ENCODE measurements at places on chromosomes 16 and 17.

GRCh38 chr16:49556606-49557446, 183.2 kb downstream of the C16orf78 start:
- no peak for DNase-seq

- no peak for DNase-seq
Measured at GRCh38 chr16:87472935-87473334, 19.9 kb downstream of the ZCCHC14 start.

GRCh38 chr17:27564463-27564862, 66.5 kb upstream of the LGALS9 start:
- DNase-seq, result no peak

GRCh38 chr17:79720705-79721292, 9.9 kb upstream of the ENPP7 start:
- no peak for DNase-seq

GRCh38 chr16:1069154-1069553, 3.4 kb upstream of the SSTR5 start:
- DNase-seq, result no peak

GRCh38 chr17:75889454-75889853, 7.3 kb downstream of the TRIM65 start:
- DNase-seq, result no peak

- no peak for DNase-seq
Measured at GRCh38 chr17:17725752-17726457, 44.6 kb downstream of the RAI1 start.

- no peak for DNase-seq
Measured at GRCh38 chr17:78365561-78366108, 5.8 kb upstream of the SOCS3 start.

GRCh38 chr17:6797718-6798351, 21.8 kb downstream of the FBXO39 start:
- no peak for DNase-seq

- DNase-seq, result no peak
Measured at GRCh38 chr17:61619493-61619892, 28.5 kb upstream of the NACA2 start.

DNA sequence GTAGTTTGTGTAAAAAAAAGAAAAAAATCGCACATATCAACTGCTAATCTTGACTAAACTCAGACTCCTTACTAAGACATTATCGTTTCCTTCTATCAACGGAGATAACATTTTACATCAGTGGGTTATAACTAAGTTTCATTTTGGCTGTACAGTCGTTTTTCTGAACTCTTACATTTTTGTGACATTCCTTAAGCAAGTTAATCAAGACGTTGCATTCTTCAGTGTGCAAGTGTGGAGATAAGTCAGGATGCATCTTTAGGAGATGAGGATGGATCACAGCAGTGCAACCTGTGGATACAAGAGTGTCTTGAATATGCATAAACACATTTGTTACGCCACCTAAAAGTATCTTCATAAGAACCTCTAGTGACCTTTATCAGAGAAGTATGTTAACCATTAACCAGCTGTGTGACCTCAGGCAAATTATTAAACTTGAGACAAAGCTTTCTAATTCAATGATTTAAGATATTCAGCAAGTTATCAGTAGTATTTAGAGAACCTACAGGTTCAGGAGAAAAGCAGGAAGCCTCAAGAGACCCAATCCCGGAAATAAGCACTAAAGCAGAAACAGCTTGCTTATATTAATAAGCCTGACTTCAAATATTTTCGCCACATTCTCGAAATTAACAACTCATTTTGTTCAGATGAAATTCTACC, 9.4 kb downstream of the CMC2 start:
- DNase-seq, result no peak

DNA sequence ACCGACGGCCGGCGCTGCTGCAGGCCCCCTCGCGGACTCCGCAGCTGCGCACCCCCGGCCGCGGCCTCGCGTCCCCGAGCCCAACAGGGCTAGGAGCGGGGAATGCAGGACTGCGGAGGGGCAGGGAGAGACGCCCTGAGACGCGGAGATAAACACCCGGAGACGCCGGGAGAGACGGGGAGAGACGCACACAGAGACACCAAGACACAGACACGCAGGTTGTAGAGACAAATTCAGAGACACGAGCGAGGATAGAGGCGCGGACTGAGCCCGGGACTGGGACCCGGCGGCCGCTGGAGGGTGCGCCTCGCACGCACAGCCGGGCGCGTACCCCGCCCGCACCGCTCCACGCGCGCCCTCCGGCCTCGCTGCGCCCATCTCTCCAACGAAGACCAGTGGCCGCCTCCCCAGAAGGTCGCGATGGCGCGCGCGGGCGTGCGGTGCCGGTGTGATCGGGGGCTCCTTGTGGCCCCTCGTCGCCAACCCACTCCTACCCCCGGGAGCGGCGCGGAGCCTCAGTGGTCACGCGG, 902 bp downstream of the STAC2 start:
- DNase-seq, result no peak

DNA sequence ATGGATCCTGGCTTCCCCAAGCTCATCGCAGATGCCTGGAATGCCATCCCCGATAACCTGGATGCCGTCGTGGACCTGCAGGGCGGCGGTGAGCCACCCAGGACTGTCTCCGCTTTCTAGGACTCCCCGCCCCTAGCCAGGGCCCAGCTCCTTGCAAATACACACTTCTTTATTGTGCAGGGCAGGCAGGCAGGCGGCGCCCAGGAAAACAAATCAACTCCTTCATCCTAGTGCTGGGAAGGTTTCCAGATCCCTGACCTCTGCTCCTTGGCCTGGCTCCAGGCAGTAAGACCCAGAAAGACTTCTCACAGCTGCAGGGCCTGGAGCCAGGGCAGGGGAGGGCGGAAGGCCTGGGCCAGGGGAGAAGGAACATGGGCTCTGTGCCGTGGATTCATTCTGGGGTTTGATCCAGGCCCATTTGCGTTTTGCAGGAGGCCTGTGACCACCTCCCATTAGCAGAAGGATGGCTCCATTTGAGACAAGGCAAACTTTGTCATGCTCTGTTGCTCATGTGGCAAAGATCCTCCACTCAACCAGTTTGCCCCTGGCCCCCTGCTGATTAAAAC, 6.0 kb upstream of the LPCAT2 start:
- DNase-seq, result no peak

- no peak for DNase-seq
Measured at GRCh38 chr17:20225162-20226115, 216.3 kb downstream of the SPECC1 start.

DNA sequence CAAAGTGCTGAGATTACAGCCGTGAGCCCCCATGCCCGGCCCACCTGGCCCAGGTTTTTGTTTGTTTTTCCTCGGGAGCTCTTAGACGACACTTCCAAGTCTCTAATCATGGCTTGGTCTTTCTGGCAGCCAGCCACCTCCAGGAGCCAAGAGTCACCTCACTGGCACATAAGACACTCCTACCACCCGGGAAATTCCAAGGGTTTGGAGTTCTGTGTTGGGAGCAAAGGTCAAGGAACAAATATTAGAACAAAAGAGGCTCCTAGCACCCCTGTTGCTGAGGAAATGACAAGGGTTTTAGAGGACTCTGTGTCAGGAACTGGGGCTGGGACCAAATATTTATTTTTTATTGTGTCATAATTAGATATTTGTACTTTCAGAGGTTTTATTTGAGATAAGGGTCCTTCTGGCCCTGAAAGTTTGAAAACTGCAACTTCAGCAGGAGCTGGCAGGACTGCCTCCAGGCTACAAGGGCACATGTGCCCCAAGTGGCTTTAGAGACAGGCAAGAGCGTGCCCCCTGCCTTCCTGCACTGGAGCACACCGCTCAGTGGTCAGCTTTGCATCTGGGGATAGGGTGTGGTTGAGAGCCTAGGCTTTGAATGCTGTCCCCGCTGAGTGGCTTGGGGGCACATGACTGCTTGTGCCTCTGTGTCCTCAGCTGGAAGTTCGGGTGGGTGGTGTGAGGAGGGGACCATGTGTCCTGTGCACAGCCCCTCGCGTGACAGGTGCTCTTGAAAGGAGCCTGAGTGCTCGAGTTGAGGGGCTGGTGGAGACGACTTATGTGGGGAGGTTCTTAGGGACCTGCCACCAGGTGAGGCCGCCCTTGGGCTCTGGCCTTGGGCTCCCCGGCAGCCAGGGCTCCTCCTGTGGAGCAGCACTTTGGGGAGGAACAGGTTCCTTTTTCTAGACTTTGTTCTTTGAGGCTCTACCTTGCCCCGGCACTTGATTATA, 29.7 kb downstream of the MGRN1 start:
- DNase-seq, result no peak

All from thymus (tissue), 14 donors.